ENCODE measurements at places on chromosomes 6 and 20.

GRCh38 chr6:54431466-54431865 is 123.2 kb downstream of the TINAG start:
- peak; percentile 46 for DNase-seq

DNA sequence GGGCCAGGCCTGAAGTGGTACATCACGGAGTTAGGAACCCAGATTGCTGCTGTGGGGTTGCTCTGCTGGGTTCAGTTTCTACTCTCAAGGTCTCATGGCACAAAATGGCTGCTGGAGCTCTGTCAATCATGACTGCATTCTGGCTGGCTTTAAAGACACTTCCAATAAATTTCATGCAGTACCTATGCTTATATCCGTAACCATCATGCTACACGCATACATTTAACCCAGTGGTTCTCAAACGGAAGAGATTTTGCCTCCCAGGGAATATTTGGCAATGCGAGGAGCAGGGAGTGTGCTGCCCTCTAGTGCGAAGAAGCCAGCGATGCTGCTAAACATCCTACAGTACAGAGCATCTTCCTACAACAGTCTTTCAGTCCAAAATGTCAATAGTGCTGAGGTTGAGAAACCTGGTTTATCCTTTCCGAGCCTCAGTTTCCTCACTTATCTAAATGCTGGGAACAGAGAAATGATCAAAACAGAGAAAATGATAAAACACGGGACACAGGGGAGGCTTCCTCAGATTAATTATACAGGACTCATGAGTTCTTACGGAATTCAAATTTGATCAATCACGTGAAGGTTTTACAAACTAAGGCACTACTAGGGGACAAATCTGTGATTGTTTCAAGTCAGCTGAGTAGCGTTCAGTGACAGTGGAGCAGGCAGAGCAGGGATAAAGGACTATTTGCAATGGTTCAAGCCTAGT is 9.6 kb upstream of the SLC2A10 start:
- peak; percentile 71 for DNase-seq

DNA sequence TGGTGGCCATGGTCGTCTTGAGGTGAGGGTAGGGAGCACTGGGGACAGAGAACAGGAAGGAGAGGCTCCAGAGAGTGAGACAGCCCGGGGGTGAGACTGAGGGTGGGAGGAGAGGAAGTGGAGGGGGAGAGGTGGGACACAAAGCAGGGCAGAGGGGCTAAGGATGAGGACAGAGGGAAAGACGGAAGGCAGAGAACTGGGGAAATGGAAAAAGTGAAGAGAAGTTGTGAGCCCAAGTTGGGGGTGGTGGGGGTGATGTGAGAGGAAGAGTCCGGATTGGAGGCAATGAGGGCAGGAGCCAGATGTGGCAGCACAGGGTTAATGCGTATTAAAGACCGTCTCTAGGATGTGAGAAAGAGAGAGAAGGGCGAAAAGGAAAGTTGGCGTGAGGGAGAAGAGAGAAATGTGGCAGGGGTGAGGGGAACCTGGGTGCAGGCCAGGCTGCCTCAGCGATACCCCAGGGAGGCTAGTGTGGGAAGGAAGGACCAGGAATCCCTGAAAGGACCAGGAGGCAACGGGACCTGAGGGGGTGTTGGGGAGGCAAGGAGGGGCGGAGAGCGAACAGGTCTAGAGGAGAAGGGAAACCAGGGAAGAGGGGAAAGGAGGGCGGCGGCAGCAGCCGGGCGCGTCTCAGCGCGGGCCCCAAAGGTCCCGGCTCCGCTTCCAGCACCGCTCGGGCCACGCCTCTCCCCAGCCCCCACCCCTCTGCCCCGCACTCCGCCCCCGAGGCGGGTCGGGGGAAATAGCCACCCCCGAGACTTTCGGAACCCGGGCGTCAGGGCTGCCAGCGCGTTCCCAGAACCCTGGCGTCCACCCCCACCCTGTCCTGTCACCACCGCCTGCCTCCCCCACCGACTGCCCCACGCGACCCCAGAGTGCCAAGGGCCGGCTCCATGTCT is at the start of gene PPP1R18:
TSS of gene PPP1R18 (minus strand) at position 637 of the 899 bp plus-strand sequence. CDS start at position 10, 627 bp downstream.
- DNase-seq = peak; percentile 86

DNA sequence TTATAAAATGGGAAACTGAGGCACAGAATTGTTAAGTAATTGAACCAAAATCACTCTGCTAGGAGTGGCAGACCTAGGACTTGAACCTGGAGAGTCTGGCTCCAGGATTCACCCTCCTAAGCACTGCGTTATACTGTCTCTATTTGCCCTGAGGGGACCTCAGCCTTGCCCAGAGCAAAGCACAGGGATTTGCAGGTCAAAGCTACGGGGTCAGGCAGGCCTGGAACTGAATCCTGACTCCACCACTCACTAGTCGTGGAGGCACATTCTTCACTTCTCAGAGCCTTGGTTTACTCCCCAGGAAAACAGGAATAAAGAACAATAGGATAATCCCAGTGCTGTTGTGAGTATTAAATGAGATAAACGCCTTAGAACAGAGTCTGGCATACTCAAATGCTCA is 19.4 kb downstream of the KCNK15 start:
- DNase-seq = no peak

DNA sequence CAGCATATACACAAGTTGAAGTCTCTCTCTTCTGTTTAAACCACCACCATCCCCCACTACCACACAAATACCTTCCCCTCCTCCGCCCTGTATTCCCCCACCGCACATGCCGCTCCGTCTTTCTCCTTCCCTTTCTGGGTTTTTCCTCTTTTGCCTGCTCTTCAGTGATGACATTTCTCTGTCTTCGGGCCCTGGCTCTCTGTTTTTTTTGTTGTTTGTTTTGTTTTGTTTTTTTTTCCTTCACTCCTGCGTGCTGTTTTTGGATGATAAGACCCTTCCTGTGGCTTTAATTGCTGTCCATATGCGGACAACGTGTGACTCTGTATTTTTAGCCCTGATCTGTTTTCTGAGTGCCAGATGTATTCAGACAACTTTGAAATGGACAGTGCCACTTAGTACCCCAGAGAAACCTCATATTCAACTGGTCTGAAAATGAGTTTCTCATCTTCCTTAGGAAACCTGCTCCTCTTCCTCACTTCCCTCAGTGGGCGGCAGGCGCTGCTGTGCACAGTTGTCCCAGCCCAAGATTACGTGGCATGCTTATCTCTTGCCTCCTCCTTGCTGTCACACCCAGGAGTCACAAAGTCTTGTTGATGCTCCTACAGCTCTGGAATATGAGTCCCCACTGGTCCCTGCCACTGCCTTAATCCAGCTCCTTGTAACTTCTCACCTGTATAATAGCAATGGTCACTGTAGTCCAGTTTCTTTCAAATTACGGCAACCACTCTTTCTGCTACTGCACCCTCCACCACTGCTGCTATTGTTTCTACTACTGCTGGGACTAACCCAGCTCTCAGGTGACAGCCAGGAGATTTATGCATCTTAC is 8.2 kb downstream of the PPP1R14C start:
- DNase-seq = no peak

GRCh38 chr20:61786230-61786629 is 279.5 kb downstream of the TAF4 start:
- no peak for DNase-seq

- no peak for DNase-seq
Observed at GRCh38 chr6:155959898-155960495, 504.4 kb upstream of the NOX3 start.

DNA sequence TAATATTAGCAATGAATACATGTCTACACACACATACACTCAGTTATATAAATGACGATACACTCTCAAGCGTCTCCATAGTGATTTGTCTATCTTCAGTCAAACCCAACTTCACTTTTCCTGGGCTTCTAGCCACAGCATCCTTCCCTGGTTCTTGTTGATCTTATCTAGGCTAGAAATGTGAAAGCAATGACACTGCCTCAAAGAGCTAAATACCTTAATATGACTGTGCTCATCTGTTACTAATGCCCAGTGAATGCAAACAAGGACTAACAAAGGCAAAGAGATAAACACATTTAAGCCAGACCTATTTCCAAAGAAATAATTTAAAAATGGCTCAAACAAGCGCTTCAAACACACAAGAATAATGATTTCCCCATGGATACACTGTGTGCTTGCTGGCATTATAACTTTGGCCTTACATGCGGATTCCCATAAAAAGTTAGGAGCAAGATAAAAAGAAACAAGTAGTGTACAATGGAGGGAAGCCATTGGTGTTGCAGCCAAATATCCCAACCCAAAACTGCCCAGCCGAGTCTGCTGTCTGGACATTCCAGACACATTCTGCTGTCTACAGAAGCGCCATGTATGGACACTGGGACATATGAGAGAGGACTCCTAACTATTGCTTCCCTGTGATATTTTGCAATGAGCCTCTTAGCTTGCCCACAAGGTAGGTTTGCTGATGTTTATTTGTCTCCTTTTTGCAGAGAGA is 19.5 kb upstream of the DAAM2 start:
- DNase-seq = peak; percentile 84

DNA sequence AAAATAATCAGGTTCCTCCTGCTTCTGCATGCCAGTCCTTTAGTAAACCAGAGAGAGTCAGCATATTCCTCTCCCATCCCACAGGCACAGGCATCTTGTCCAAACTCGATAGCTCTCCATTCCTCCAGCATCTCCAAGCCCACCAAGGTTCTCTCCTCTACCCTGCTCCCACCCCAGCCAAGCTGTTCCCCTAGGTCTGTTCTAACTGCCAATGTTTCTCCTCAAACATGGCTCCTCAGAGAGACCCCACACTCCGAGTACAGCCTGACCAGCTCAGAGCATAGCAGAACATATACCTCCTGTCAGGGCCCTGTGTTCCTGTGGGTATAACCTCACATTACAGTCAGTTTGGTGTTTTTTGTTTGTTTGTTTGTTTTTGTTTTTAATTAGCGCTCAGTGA is 177.8 kb downstream of the VEGFA start:
- no peak for DNase-seq

DNA sequence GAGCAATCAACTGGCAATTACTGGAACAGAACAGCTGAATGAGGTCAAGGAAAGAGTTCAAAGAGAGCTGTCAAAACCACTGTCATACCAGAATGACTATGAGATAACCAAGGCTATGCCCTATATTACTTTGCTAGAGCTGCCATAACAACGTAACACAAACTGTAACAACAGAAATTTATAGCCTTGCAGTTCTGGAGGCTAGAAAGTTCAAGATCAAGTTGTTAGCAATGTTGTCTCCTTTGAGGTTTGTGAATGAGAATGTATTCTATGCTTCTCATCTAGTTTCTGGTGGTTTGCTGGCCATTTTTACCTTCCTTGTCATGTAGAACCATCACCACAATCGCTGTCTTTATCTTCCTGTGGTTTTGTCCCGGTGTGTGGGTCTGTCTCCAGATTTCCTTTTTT is 1323.0 kb upstream of the GJE1 start:
- no peak for DNase-seq

DNA sequence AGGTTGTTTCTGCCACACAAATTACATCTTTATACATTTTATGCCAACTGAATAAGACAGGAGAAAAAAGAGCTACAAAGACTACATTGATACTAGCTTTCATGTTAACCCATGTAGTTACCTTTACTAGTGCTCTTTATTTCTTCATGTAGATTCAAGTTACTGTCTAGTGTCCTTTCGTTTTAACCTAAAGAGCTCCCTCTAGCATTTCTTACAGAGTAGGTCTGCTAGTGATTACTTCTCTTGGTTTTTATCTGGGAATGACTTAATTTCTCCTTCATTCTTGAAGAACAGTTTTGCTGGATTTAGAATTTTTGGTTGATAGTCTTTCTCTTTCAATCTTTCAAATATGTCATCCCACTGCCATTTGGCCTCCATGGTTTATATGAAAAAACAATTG is 21.2 kb upstream of the NOP56 start:
- peak; percentile 5 for DNase-seq

DNA sequence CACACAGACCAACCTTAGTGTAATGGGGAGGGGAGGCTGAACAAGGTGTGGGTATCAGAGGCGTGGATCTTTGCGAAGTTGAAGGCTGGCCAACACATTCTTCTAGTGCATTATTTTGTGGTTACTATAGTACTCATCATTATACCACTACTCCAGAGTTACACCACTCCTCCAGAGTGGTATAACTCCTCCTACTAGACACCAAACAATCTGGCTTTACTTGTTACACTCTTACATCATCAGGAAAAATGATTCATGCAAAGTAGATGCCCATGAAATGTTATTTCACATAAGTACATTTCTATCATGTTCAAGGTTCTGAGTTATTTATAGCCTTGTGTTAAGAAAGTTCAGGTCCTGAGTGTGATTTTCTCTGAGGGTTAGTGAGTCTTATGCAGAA is 443.1 kb upstream of the OPRM1 start:
- DNase-seq = peak; percentile 2

DNA sequence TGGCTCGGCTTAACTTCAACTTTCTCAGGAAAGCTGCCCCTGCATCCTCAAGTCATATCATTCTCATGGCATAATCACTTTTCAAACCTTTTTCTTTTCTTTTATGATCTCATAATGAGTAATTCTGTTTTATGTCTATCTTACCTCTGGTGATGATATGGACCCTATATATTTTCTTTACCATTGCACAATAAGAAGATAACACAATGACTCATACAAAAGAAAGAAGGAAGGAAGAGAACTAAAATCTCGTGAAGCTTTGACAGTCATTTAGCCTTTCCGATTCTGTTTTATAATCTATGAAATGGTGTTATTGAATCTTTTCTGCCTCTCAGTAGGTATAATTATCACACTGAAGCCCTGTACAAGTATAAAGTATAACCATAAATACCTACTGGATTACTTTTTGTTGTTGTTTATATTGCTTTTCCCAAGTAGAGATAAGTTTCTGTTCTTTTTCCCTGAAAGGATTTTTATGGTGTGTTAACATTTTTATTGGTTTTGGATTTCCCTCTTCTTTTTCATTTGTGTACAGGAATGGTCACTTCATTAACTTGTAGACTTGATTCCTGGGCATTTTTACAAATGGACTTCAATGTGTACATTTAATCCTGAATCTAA is 300.9 kb downstream of the LAMA2 start:
- DNase-seq = peak; percentile 52

DNA sequence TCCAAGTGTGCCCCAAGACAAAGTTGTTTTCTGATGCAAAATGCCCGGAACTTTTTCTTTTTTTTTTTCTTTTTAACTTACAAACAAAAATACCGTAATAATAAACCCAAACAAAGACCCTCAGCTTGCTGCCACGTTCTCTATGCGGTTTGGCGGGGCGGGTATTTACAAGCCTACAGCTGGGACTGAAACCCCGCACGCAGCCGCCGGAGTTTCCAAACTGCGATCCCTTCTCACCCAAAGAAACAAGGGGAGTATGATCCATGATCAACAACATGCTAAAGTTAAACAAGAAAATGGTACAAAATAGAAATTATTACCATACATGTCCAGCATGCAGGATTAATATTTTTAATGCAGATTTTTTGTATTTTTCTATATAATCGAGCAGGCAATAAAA is 2.1 kb downstream of the MAFB start:
- DNase-seq = peak; percentile 34

DNA sequence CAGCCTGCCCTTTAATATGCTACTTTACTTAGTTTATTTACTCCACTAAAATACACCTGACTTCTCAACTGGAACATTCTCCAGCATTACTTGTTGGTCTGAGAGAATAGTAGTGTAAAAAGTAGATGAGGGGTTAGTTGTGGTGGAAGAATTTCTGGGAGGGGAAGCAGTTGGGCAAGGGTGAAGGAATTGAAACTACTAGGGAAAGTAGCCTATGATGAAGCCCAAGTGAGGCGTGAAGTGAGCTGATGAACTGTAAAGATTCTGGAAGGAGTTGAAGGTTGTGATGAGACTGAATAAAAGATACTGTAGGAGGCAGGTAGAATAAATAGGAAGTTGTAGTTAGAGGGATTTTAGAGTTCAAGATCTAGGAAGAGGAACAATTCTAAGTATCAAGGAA is 72.5 kb downstream of the ITCH start:
- DNase-seq = no peak

- peak; percentile 58 for DNase-seq
Observed at GRCh38 chr6:39952167-39952566, 17.9 kb upstream of the MOCS1 start.

Data from GM23248 (cell line).